ENCODE measurements at places on chromosomes 3 and 15. TPM values are rescaled to one million over a fixed set of nuclear protein-coding genes. Genes with fewer than 3 reads are reported as not detected.

GOLGA8J gene
- total RNA-seq, result not detected

INKA1 gene
- total RNA-seq, result 1.3 TPM

DOCK3 gene
- total RNA-seq, result 3.2 TPM

FSD2 gene
- not detected for total RNA-seq

SNTN gene
- total RNA-seq, result not detected

- H3K27me3 ChIP-seq, result peaks cover 11% of the 10 kb centered on the region
- no peak for DNase-seq
- no peak overlapping the region for H3K27ac ChIP-seq
- no peaks in the 10 kb centered on the region for H3K36me3 ChIP-seq
These were observed 111.1 kb upstream of the FOXB1 start for GRCh38 chr15:59892985-59893384.

DNA sequence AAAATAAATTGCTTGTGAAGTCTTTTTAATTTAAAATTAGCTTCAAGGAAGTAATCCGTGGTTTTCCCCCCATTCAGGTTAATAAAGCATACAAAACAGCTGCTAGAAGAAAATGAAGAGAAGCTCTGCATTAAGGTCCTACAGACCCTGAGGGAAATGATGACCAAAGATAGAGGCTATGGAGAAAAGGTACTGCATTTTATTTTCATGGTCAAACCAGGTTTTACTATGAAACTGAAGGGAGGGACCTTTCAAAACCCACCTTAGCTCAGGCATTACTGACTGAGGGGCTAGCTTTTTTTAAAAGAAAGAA lies 218.5 kb downstream of the ITPR1 start:
- no peak overlapping the region for H3K4me3 ChIP-seq
- peaks cover 32% of the 10 kb centered on the region for H3K4me1 ChIP-seq
- H3K36me3 ChIP-seq, result peaks cover 54% of the 10 kb centered on the region
- no peak overlapping the region for H3K27ac ChIP-seq
- DNase-seq, result no peak

DNA sequence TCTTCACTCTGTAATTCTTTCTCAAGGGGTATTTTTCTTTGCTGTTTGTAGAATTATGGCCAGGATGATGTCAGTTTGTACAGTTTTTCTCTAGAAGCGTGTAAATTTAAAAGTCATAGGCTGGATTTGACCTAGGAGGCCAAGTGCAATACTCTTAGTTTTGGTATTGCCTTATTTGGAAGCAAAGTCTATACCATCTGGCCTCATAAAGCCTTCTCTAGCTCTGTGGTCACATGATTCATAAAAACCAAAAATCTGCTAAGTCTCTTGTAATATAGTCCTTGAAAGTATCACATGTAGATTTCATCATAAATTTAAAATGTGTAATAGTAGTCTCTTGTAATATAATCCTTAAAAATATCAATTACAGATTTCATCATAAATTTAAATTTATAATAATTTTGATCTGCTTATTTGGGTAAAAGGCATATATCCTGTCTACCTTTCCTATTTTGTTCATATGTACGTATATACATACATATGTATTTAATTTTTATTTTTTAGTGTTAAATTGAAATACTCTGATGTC lies 25.6 kb downstream of the TEX9 start:
- H3K27me3 ChIP-seq, result no peaks in the 10 kb centered on the region
- no peak overlapping the region for H3K27ac ChIP-seq
- H3K4me3 ChIP-seq, result no peak overlapping the region
- DNase-seq, result no peak
- H3K4me1 ChIP-seq, result no peaks in the 10 kb centered on the region
- no peaks in the 10 kb centered on the region for H3K36me3 ChIP-seq

- no peak for DNase-seq
- H3K27me3 ChIP-seq, result peaks cover 8% of the 10 kb centered on the region
- H3K36me3 ChIP-seq, result no peaks in the 10 kb centered on the region
- no peak overlapping the region for H3K4me3 ChIP-seq
- H3K4me1 ChIP-seq, result peaks cover 5% of the 10 kb centered on the region
These were observed 41.8 kb upstream of the ST6GAL1 start for GRCh38 chr3:186888569-186888968.

GRCh38 chr3:60551455-60552209 lies 699.6 kb downstream of the FHIT start:
- DNase-seq, result no peak
- no peaks in the 10 kb centered on the region for H3K36me3 ChIP-seq
- no peaks in the 10 kb centered on the region for H3K27me3 ChIP-seq
- H3K4me3 ChIP-seq, result no peak overlapping the region

- H3K27me3 ChIP-seq, result peaks cover 9% of the 10 kb centered on the region
- no peaks in the 10 kb centered on the region for H3K36me3 ChIP-seq
- no peak for DNase-seq
- H3K4me1 ChIP-seq, result no peaks in the 10 kb centered on the region
- H3K4me3 ChIP-seq, result no peak overlapping the region
These were observed 424.8 kb upstream of the TGFBR2 start for GRCh38 chr3:30181581-30181980.

- H3K4me1 ChIP-seq, result peaks cover 45% of the 10 kb centered on the region
- H3K4me3 ChIP-seq, result peak overlapping the region; percentile 21
- peaks cover 9% of the 10 kb centered on the region for H3K36me3 ChIP-seq
- H3K27me3 ChIP-seq, result no peaks in the 10 kb centered on the region
These were observed 115.2 kb downstream of the CHSY1 start for GRCh38 chr15:101136381-101137268.

DNA sequence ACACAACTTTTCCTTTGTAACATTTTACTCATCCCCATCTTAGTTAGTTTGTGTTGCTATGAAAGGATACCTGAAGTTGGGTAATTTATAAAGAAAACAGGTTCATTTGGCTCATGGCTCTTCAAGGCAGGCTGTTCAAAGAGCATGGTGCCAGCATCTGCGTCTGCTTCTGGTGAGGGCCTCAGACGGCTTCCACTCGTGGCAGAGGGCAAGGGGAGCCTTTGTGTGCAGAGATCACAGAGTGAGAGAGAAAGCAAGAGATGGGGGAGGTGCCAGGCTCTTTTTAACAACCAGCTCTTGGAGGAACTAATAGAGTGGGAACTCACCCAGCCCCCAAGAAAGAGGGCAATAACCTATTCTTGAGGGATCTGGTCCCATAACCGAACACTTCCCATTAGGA lies 23.1 kb downstream of the PLA2G4F start:
- no peaks in the 10 kb centered on the region for H3K36me3 ChIP-seq
- no peak for DNase-seq
- H3K4me3 ChIP-seq, result no peak overlapping the region
- H3K4me1 ChIP-seq, result no peaks in the 10 kb centered on the region
- no peak overlapping the region for H3K27ac ChIP-seq
- H3K27me3 ChIP-seq, result peaks cover 16% of the 10 kb centered on the region

DNA sequence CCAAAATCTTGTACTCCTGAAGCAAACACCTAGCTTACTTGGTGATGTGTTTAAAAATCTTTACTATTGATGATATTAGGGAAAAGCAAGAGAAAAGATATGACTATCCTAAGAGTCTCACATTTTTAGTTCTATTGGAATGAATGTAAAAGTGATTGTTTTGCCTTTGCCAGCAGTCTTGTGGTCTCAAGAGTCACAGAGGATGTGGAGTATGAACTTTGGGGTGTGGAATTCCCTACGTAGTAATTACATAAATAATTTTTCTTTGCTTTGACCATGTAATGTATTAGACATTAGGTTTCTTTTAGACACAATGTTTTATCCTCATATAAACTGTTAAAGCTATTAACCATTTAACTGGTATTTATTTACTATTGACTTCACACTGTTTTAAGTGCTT lies 387.6 kb downstream of the NAALADL2 start:
- H3K27me3 ChIP-seq, result no peaks in the 10 kb centered on the region
- no peak overlapping the region for H3K27ac ChIP-seq
- no peak overlapping the region for H3K4me3 ChIP-seq
- H3K36me3 ChIP-seq, result no peaks in the 10 kb centered on the region
- no peak for DNase-seq

- peaks cover 7% of the 10 kb centered on the region for H3K4me1 ChIP-seq
- H3K4me3 ChIP-seq, result no peak overlapping the region
- H3K27ac ChIP-seq, result no peak overlapping the region
- H3K36me3 ChIP-seq, result no peaks in the 10 kb centered on the region
These were observed 30.7 kb upstream of the SIAH2 start for GRCh38 chr3:150793641-150794040.

DNA sequence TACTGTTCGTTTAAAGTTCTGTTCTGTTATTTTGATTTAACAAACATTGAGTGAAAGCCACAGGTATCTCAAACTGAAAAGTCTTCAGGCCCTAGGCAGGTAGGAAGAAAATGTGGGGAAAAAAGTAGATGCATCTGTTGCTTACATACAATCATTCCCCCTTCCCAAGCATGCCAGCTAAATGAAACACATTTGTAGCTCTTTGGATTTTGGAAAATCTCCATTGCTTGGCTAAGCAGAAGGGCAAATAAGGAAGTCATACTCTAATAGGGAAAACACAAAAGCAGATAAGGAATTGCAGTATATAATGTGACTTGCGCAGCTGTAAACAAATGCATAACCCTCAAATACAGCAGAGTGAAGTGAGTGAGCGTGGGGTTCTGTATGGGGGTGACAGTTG lies 375.9 kb downstream of the FGF12 start:
- H3K27ac ChIP-seq, result no peak overlapping the region
- H3K4me1 ChIP-seq, result no peaks in the 10 kb centered on the region
- no peaks in the 10 kb centered on the region for H3K27me3 ChIP-seq
- no peak for DNase-seq
- H3K36me3 ChIP-seq, result no peaks in the 10 kb centered on the region

- no peak overlapping the region for H3K4me3 ChIP-seq
- H3K36me3 ChIP-seq, result peaks cover 37% of the 10 kb centered on the region
- H3K27ac ChIP-seq, result no peak overlapping the region
- DNase-seq, result no peak
- no peaks in the 10 kb centered on the region for H3K27me3 ChIP-seq
These were observed 71.7 kb downstream of the ANKRD28 start for GRCh38 chr3:15726043-15726442.

- H3K27ac ChIP-seq, result no peak overlapping the region
- no peaks in the 10 kb centered on the region for H3K4me1 ChIP-seq
- no peak for DNase-seq
- no peak overlapping the region for H3K4me3 ChIP-seq
These were observed 6.4 kb downstream of the ROBO1 start for GRCh38 chr3:79761441-79761840.

DNA sequence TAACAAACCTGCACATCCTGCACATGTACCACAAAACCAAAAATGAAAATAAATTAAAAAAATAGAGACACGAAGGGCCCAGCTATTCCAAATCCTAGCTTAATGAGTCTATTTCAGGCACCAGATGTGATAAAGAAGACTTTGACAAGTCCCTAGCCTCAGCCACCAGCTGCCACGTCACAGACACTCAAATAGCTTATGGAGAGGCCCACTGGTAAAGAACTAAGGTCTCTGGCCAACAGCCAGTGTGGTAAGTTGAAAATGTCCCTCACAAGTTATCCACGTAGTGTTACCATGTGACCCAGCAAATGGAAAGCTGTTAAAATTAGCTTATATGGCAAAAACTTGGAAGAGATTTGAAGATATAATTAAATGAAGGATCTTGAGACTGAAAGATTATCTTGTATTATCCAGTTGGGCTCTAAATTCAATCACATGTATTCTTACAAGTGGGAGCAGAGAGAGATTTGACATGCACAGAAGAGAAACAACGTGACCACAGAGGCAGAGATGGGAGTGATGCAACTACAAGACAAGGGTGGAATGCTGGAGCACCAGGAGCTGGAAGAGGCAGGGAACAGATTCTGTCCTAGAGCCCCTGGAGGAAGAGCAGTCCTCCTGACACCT lies 10.9 kb downstream of the ACSBG1 start:
- H3K27me3 ChIP-seq, result peaks cover 5% of the 10 kb centered on the region
- no peaks in the 10 kb centered on the region for H3K36me3 ChIP-seq
- H3K27ac ChIP-seq, result no peak overlapping the region
- peaks cover 5% of the 10 kb centered on the region for H3K4me1 ChIP-seq

- DNase-seq, result no peak
- no peak overlapping the region for H3K4me3 ChIP-seq
- no peaks in the 10 kb centered on the region for H3K4me1 ChIP-seq
- no peaks in the 10 kb centered on the region for H3K36me3 ChIP-seq
These were observed 527.7 kb upstream of the TGFBR2 start for GRCh38 chr3:30078736-30079135.

DNA sequence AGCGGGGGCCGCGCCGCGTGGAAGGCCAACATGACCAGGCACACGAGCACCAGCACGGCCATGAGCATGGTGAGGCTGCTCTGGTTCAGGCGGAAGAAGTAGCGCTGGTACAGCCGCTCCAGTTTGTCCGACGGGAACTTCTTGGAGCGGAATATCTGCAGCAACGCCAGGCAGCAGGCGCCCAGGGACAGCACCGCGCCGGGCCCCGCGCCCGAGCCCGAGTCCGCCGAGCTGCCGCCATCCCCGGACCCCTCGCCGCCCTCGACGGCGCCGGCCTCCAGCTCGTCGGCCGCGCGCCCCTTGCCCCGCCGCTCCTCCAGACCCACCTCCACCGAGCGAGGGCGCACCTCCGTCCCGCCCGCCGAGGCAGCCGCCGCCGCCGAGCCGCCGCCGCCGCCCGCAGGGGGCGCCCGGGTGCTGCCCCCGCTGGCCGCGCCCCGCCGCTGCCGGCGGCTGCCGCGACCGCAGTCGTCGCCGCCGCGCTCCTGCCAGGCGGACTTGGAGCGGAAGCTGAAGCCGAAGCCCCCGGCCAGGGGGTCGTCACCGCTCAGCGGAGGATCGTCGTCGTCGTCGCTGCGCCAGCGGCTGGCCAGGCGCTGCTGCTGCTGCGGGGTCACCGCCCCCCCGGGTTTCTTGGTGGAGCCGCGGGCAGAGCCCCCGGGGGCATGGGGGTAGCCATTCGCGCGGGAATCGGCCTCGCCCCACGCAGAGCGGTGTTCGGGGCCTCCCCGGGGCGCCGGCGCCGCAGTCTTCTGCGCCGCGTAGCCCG lies 957 bp downstream of the ADCY5 start:
- no peak overlapping the region for H3K27ac ChIP-seq
- H3K36me3 ChIP-seq, result no peaks in the 10 kb centered on the region
- no peaks in the 10 kb centered on the region for H3K4me1 ChIP-seq
- peaks cover 54% of the 10 kb centered on the region for H3K27me3 ChIP-seq

DNA sequence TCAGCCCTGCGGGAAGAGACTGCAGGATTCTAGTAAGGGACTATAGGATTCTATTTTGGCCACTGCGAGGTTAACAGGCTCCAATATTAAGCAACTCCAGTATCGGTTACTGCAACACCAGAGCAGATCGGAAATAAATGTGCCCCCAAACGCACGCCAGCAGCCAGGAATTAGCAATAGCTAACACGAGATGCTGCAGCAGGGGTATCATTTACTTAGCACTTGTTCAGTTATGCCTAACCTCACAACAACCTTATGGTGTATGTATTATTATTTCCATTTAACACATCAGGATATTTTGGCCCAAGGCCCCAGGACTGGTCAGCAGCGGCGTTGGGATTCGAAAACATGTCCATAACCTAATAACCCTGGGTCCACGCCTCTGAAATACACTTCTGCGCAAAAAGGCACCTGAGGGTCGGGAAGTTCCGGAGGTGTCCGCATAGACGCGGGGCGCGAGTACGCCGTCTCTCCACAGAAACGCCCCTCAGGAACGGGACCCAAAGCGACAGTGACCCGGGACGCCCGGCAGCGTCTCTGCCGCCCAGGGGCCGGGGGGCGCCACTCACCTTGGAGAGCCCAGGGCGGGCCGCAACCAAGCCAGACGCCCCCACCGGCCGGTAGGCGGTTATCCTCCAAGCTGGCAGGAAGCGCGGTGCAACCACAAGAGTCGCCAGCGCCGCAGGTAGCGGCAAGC lies 681 bp downstream of the PIK3CB start:
- H3K27ac ChIP-seq, result peak overlapping the region; percentile 58
- peak overlapping the region; percentile 81 for H3K4me3 ChIP-seq
- no peaks in the 10 kb centered on the region for H3K27me3 ChIP-seq
- no peak for DNase-seq
- no peaks in the 10 kb centered on the region for H3K36me3 ChIP-seq
- peaks cover 18% of the 10 kb centered on the region for H3K4me1 ChIP-seq

Measured in activated CD8-positive, alpha-beta T cell treated with anti-CD3 and anti-CD28 coated beads, Interleukin-2, amount 10 ng/mL, durations not matched to agents 7 days and 5 days (primary cell).